Activated naive CD4-positive, alpha-beta T cell treated with anti-CD3 and anti-CD28 coated beads, Interleukin-2, amount 50 U/mL, for 72 hours (primary cell): ENCODE measurements at places on chromosomes 11 and 22.

DNA sequence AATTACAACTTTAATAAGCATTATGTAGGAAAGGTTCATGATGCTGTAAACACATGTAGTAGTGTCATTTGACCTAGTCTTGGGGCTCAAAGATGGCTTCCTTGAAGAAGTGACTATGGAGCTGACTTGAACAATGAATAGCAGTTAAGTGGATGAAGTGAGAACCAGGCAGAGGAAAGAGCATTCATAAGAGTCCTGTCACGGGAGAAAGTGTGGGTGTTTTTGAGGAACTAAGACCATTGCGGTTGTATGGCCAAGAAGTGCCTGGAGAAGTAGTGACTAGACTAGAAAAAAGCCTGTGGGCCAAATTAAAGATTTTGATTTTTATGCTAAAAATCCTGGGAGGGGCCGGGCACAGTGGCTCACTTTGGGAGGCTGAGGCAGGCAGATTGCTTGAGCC is 7.2 kb upstream of the IL18BP start:
- DNase-seq, result no peak

DNA sequence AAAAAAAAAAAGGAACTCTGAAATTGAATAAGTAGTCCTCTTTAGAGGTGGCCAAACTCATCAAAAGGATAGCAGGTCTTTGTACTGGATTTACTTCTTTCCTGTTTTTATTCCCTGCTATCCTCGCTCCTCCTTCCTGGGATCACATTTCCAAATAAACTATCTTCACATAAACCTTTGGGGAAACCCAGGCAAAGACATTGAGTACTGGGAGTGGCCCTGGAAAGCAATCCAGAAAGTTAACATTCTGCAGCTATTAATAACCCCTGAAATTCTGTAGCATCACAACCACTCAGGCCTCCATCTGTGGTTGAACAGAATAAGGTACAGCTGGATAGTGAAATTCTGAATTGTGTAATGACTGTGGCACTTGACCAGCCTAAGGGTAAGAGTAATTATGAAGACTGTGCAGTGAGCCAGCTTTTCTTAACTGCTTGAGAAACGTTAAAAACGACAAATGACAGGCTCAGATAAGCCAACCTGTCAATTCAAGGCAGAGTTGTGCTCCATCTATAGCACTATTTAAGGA is 58.8 kb downstream of the ISX start:
- DNase-seq, result no peak

- no peak for DNase-seq
Measured at GRCh38 chr11:108589136-108589535, 4.4 kb downstream of the EXPH5 start.

DNA sequence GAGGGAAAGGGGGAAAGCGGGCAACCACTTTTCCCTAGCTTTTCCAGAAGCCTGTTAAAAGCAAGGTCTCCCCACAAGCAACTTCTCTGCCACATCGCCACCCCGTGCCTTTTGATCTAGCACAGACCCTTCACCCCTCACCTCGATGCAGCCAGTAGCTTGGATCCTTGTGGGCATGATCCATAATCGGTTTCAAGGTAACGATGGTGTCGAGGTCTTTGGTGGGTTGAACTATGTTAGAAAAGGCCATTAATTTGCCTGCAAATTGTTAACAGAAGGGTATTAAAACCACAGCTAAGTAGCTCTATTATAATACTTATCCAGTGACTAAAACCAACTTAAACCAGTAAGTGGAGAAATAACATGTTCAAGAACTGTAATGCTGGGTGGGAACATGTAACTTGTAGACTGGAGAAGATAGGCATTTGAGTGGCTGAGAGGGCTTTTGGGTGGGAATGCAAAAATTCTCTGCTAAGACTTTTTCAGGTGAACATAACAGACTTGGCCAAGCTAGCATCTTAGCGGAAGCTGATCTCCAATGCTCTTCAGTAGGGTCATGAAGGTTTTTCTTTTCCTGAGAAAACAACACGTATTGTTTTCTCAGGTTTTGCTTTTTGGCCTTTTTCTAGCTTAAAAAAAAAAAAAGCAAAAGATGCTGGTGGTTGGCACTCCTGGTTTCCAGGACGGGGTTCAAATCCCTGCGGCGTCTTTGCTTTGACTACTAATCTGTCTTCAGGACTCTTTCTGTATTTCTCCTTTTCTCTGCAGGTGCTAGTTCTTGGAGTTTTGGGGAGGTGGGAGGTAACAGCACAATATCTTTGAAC is 6.8 kb downstream of the MALAT1 start:
- no peak for DNase-seq

DNA sequence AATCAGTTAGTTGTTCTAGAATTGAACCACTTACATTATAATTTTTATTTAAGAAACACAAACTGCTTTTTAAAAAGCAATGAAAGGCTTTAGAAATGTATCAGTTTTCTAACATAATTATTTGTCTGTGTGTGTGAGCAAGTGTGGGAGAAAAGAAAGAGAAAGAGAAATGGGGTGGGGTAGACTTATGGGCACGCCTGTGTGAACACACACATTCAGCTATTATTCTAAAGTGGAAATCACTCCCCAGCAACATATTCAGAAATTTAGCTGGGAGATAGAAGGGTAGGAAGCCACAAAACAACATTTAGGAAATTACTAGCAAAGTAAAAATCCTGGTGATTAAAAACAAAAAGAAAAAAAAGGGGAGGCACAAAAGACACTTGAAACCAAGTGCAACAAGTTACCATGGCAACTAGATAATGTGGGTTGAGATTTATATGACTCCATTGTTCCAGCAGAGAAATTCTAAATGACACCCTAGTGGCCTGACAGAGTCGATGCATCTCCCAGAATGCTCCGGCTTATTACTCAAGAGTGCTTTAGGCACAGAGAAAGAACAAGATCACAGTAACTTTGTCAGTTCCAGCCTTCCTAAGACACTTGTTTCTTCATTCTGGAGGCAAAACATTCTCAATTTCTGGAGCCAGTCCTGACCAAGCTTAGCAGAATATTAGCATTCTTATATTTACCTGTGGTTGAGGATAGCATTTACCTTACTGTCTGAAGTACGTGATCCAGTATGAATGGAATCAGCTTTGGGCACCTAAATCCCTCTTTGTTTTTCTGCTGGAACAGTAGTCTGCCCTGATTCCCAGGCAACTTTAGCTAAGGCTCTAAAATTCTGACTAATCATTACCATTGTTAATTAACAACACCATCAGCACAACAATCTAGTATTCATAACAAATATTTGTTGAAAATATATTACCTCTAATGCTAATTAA is 444.4 kb downstream of the DLG2 start:
- no peak for DNase-seq

DNA sequence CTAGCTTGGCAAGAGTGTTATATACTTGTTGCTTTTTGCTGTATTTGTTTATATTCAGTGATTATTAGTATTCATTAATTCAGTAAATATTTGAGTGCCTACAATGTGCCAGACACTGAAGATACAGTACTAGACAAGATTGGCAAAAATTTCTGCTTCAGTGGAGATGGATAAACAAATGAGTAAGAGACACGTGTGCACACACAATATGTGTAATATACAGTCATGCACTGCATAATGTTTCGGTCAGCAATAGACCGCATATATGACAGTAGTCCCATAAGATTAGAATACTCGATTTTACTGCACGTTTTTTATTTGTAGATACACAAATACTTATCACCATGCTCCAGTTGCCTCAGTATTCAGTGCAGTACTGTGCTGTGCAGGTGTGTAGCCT is 104.9 kb upstream of the GAL start:
- DNase-seq, result no peak

DNA sequence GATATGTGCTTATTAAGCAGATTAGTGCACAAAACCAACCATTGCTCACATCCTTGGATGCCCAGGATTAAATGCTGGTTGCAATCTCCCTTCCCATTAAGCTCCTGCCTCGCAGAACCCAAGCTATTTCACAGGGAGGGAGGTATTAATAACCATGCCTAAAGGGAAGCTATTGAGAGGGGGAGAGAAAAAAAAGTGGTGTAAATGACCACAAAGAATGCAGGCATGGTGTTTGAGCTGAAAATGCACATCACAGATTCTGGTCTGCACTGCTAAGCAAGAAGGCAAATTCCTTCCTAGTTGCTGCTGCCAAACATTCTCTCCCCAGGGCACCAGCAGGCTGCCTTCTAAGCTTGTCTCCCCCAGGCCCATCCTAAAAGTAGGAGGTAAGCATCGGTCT is 92.0 kb upstream of the ISX start:
- DNase-seq, result no peak

- no peak for DNase-seq
Measured at GRCh38 chr11:105392556-105392955, 217.3 kb upstream of the GRIA4 start.

DNA sequence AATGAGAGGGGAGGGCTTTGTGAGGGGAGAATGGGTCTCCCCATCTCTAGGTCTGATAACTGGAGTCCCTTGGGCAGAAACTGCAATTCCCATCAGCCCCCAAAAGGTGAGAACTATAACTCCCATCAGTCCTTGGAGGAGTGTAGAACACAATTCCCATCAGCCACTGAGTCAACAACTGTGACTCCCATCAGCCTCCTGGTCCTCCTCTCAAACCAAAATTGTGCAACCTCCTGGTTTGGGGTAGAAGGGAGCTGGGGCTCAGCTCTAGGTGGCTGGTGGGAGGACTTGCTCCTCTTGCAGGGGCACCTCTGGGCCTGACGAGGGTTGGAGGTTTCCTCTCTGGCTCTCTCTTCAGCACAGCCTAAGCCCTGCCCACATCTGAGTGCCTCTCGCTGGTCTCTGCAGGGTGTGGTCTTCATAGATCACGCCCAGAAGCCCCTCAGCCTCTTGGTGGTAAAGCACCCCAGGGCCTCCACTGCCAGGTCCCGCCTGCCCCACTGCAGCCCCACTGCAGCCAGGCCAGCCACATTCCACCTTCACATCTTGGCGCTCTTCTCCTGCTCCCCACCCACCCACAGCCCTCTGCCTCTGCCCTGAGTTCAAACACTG is 18.5 kb downstream of the SLC22A12 start:
- DNase-seq, result no peak

- no peak for DNase-seq
Measured at GRCh38 chr22:37462983-37463382, 23.2 kb downstream of the MFNG start.

- DNase-seq, result no peak
Measured at GRCh38 chr22:24443668-24444067, 16.3 kb downstream of the ADORA2A start.

DNA sequence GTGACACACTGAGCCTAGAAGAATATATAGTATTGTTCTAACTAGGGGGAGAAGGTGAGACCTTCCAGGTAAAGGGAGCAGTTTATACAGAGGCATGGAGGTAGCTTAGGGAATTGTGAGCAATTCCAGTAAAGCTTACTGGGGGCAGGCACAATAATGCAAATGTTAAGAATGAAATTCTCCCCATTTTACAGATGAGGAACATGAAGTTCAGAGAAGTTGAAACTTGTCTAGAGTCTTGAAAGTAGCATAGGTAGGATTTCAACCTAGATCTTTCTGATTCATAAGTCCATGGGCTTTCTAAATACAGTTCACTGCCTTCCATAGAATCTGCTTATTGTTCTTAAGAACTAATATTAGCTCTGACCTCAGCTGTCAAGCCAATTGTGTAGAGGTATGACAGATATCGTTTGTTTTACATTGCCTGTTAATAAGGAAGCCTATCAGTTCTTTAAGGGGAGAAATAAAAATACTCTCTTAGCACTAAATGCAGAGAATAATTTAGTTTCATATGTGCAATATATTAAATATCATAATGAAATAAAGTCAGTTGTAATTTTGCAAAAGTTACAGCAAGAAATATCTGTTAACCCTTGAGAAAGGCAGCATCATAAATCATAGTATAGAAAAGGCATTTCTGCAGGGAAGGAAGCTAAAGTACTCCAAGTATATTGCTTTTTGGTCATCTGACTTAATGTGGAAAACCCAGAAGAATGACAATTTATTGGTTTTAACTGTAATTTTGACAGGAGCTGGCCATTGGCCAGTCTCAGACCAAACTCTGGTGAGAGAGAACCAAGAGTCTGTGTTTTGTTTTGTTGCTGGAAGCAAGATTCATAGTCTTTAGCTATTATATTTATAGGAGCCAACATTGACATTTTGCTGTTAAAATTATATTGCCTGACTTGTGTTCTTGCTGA is 181.8 kb downstream of the UVRAG start:
- no peak for DNase-seq

GRCh38 chr11:62604460-62605120 is 2.9 kb upstream of the MTA2 start:
- no peak for DNase-seq

GRCh38 chr11:2100361-2101170 is 38.6 kb downstream of the IGF2 start:
- no peak for DNase-seq

DNA sequence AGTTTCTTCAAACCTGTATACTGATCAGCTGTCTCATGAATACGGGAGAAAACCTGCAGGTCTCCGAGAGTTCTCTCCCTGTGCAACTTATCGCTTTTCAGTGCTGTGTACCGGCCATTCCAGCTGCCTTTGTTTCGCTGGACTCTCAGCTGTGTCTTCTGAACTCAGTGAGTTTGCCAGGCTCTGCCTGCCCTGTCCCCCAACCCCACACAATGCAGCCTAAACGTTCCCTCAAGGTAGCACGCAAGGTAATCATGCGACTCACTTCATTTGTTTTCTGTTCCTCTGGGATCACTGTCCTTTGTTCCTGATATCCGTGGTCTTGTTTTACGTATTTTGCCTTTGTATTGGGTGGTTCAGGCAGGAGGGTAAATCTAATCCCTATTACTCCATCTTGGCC is 13.5 kb downstream of the RBM7 start:
- DNase-seq, result no peak

- no peak for DNase-seq
Measured at GRCh38 chr11:69587454-69588090, 53.4 kb upstream of the CCND1 start.

DNA sequence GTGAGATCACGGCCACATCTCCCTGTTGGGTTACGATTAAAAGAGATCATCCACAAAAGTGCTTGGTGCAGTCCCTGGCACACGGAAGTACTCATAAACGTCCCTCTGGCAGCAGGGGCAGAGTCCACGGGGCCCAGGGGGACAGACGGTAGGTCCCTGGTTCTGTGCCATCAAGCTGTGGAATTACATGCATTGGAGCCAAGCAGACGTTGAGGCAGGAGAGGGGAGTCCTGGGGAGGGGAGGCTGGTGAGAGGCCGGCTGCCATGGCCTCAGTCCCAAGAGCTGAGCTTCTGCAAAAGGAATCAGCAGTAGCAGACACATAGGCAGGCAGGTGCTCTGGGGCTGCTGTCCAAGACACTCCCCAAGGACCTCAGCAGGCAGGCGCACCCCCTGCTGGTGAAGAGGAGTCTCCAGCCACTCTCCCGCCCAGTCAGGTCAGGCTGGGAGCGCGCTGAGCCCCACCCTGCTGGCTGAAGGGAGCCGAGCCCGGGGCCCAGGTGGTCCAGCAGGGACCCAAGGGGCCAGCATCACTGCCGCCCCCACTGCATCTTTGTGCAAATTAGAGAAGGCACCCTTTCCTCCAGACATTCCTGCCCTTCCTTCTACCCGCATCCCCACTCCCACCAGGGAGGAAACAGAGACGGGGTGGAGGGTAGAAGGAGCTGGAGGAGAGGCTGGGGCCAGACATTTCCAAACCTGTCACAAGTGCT is 7.6 kb upstream of the KCTD17 start:
- no peak for DNase-seq

GRCh38 chr11:79321263-79321662 is 119.6 kb downstream of the TENM4 start:
- no peak for DNase-seq

GRCh38 chr11:48109046-48109666 is 107.5 kb upstream of the OR4B1 start:
- DNase-seq, result no peak
